Activated CD4-positive, CD25-positive, alpha-beta regulatory T cell (primary cell): ENCODE measurements at places on chromosomes 3 and 15.

DNA sequence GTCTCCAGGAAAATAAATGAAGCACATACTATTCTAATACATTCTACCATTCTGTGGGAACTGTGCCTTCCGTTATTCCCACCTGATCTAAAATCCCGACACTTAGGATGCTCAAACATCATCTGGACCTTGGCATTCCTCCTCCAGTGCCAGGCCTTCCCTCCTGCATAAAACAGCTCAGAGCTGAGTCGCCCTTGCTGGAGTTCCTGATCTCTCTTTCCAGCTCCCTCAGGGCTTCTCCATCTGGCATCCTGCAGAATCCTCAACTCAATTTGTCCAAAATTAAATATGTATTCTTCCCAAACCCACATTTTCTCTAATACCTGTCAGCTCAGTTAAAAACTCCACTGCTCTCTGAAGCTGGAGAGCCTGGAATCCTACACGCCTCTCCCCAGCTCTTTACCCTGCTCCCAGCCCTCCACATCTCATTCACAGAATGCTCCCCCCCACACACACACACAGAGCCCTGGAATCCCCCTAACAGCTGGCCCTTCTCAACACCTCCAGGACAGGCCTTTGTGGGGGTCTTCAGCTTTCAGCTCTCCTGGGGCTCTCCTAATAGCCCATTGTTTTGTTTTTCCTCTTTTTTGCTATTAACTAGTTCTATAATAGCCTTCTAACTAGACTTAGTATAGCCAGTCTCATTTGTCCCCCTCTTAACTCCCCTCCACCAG, 78.5 kb downstream of the HMG20A start:
- no peak for DNase-seq

DNA sequence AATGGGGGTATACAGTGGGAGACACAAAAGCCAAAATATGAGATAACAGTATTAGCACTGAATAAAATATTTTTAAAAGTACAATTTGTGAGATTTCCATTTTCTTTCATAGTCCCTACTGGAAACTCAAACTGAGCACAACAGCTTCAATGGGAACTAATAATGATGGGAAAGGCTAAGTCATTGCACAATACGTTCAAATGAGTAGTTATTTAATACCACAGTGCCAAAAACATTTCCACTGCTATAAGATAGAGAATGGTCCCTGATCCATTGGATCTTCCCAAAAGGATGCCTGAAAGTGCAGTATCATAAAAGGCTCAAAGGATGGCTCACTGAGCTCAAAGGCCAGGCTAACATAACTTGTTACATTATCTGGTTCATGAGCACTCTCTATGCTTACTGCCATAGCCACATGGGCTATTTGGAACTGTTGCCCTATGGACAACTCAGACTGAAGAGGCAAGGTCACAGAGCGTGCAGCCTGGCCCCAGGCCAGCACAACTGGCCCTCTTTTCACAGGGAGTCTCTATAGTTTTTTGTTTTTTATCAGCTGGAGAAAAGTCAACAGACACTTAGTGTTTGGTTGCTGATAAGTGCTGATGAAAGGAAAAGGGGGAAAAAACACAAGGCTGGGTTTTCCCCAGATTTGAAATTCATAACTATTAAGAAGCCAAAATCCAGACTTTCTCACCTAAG, 54.1 kb upstream of the PPIB start:
- no peak for DNase-seq

GRCh38 chr15:42996871-42997270, 76.3 kb upstream of the TTBK2 start:
- DNase-seq: no peak

DNA sequence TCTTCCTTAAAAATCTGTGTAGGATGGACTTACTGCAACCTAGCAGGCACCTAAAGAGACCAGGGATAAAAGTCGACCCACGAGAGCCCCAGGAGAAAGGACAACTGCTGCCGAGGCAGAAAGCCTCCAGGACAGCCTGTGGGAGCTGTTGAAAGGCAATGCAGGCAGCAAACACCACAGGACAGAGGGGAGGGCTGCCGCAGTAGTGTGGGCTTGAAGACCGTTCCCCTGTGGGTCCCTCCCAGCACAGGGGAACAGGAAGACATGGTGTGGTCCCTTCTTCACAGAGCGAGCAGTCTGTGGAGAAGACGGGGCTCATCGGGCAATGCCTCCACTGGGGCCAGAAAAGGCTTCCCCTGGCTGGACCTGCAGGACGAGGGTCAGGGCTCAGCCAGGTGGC, 58.5 kb upstream of the GATA2 start:
- DNase-seq: no peak
